ENCODE measurements at places on chromosomes 11 and 22.

GRCh38 chr11:84465040-84465439 lies 1162.1 kb downstream of the DLG2 start:
- no peak for DNase-seq

- DNase-seq = peak; percentile 83
These were observed 22.8 kb upstream of the PICK1 start for GRCh38 chr22:38034278-38034882.

DNA sequence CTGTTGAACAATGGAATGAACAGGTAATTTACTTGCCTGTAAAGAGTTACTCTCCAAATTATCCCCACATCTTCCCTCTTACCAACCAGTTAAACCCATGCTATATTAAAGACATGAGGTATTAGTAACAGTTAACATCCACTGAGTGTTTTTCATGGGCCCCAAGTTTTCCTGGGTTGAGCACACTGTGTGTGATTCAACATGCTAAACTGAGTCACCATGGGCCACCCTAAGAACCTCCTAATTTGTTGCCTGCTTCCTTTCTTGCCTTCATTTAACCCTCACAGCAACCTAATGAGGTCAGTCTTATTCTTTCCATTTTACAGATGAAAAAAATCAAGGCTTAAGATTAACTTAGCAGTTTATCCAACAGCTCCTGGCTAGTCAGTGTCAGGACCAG lies 51.0 kb downstream of the GALNT18 start:
- no peak for DNase-seq

- DNase-seq = no peak
These were observed 61.9 kb upstream of the PARVG start for GRCh38 chr22:44118645-44119315.

DNA sequence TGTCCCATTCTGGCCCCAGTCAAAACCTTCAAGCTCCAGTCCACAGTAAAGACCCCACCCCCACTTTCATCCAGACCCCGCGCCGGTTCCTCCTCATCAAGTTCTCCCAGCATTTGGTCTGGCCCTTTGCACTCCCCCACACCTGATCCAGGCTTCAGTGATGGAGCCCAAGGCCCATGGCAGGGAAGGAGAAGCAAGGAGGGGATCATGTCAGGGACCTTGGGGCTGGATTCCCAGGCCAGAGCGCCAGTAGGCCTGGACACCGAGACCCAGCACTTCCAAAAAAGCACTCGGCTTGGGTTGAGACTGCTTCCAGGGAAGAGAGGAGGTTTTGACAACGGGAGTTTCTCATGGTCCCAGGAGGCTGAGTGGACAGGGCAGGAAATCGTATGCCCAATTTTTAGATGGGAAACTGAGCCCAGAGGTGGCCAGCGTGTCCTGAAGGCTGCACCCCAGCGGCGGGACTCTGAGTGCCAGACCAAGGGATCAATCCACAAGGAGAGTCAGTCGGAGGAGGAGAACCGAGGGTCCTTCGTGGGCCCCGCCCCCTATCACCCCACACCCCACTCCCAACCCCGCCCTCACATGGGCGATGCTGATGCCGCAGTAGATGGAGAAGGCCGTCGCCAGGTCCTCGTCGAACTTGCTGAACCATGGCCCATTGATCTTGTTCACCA lies 90.5 kb downstream of the PDE2A start:
- no peak for DNase-seq

- no peak for DNase-seq
These were observed 48.8 kb downstream of the MCHR1 start for GRCh38 chr22:40727964-40728615.

GRCh38 chr11:2741006-2741376 lies 41.2 kb upstream of the KCNQ1OT1 start:
- DNase-seq = no peak

DNA sequence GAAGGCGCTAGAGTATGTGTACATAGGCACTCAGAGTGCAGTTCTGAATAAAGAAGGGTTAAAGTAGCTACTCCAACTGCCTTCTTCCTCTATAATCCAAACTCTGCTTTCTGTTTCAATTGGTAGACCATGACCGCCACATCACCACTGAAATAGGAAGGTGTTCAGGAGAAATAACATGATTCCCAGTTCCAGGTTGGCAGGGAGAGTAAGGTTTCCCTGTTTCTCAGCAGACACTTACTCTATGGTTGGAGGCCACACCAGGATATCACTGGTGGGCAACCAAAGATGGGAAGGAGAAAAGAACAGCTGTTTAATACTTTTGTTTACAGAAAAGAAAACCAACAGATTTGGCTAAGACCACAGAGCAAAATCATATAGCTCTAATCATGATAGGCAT lies 37.9 kb downstream of the PAK1 start:
- DNase-seq = no peak

GRCh38 chr11:13140028-13140870 lies 131.1 kb downstream of the RASSF10 start:
- DNase-seq = no peak

DNA sequence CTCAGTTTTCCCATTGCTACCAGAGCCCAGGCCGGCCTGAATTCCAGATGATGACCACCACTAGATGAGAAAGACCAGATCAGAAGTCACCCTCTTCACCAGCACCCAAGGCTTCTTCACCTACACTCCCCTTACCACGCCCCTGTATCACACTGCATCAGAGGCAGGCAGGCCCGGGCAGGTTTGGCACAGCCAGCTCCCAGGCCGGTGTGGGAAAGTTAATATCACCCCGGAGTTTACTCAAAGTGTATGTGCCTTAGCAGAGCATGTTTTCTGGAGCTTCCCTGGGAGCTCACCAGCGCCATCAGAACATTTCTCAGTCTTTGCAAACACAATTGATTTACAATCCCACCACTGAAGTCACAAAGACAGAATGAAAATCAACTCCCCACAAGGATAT lies 47.5 kb upstream of the POU2AF1 start:
- DNase-seq = no peak

DNA sequence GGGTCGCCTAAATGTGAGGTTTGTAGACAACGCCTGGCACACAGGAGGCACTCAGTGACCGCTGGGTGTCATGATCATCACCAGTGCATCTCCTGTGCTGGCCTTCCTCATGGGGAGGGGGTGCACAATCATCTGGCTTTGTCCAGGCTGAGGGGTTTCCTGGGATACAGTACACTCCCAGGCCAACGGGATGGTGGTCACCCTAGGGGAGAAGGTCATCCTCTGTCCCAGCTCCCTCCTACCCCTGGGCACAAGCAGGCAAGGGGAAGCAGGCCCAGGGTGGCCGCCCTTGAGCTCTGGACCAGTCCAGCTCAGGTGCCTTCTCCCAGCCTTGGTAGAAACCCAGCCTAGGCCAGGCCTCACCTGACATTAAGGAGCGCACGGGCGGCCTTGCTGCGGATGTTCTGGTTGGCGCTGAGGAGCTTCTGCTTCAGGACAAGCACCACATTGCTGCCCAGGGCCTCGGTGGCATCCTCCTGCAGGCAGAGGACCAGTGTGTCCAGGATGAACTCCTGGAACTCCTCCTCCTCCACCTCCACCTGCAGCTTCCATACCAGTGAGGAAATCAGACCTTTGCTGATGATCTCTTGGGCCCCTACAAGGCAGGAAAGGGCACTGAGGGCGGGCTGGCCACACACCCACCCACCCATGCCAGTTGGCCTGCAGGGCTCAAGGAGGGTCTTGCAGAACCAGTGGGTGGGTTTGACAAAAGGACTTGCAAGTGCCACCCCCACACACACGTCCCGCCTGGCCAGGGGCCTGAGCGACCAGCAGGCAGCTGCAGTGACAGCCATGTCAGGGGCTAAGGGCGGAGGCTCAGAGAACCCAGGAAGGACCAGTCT lies 6.6 kb upstream of the GNAZ start:
- no peak for DNase-seq

- DNase-seq = no peak
These were observed 203.4 kb downstream of the TBC1D22A start for GRCh38 chr22:46965555-46966494.

DNA sequence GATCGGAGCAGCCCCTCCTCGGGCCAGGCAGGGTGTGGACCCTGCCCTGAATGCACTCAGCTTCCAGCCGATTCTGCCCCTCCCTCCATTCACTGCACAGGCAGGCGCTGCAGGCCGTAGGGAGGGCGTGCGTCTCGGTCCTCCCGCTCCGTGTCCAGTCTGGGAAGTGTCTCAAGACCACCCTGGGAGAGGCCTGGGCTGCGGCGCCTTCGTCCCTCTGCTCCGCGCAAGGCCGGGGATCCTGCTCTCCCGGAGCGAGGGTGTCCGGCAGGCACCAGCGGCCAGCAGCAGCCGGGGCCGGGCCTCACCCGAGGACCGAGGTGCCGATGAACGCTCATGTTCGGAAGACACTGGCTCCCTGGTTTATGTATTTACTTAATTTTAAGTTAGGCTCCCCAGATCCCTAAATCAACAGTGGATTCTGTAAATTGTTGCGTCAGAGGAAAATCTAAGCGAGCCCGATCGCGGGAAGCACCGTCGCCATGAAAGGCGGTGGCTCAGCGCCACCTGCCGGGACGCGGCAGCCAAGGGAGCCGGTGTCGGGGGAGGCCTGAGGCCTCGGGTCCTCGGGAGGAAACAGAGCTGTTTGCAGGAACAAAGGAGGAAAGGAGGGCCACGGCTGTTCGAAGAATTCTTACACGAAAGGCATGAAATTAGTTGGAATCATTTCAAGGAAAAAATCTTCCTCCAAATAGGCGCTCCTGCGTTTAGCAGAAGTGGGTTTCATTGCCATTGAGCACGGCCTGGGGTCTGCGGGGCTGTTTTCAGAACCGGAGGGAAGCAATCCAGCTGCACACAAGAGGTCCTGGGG lies 195.3 kb downstream of the BRD1 start:
- peak; percentile 53 for DNase-seq

- no peak for DNase-seq
These were observed 3.7 kb downstream of the RPL27A start for GRCh38 chr11:8686325-8686724.

DNA sequence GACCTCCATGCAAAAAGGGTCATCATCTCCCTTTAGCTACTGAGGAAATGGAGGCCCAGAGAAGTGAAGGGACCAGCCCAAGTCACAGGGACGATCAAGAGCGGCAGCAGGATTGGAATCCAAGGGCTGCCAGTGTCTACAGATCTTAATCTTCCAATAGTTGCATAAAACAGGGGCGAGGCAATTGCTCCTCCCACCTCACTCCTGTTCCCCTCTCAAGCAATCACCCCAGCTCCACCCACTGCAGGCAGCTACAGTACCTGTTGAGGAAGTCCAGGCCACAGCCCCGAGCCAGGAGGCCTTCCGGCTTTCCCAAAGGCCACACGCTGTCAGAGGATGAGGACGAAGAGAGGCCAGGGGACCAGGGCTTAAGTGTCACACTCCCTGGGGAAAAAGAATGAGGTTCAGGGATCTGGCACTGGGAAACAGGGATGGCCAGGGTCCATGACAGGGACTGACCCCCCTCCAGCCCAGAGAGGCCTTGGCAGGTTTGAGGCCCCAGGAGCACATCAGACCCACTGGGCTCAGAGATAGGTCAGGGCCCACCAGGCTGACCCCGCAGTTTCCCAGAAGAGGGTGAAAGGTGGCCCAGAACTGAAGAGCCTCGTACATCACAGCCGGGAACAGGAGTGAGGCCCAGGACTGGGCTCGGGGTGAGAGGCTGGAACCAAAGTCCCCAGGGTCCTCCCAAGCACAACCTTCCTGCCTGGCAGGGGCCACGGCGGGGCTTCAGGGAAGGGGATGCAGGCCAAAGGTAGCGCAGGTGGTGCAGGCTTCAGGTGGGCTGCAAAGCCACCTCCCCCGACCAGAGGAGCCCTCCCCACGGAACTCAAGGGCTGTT lies 16.4 kb upstream of the MFNG start:
- no peak for DNase-seq

DNA sequence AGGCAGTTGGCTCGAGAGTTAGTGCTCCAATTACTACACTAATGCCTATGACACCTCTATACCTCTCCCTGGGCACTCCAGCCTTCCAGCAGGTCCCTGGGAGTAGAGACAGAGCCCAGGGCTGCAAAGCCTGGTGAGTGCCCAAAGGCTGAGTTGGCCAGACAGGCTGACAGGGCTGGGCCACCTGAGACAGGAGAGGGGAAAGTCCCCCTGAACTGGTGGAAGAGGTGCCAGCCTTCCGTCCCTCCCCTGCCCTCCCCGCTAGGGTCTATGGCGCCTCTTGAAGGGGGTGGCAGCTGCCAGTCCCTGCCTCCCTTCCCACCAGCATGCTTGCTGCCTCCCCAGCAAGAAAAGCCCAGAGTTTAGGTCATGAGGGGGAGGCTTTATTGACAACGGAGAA lies 3.0 kb downstream of the KCNJ11 start:
- no peak for DNase-seq

DNA sequence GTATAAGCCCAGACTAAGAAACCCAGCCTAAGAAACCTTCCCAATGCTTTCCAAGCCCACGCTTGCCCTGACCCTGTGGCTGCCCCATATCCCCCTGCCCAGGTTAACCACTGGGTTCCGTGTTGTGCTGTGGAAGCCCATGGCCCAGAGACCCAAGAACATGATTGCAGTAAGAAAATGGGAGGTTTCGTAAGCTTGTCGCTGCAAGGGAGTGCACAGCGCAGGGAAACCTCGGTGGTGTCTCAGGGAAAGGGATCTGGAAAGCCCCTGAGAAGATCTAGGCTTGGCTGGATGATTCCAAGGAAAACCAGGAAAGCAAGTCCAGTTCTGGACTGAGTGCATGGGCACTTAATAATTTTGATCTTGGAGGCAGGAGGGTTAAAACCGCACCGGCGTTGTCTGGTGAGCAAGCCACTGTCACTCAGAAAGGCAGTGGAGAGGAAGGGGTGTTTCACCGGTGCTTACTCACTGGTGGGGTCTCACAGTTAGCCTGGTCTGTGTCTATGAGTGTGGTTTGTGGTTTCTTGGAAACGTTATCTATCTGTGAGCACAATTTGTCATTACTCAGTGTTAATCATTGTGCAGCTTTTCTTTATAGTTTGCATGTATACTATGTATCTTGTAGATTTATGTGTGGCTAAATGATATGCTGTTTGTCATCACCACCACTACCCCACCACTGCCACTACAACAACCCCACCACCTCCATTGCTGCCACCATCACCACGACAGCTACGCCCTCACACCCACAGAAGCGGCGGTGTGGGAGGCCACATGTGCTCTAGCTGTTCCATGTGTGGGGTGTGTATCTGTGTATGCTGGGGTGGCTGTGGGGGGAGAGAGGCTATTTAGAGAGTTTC lies 53.3 kb upstream of the PRDM11 start:
- peak; percentile 30 for DNase-seq
